Activated CD4-positive, alpha-beta T cell treated with anti-CD3 and anti-CD28 coated beads, Interleukin-2, Interleukin-6, amounts not matched to agents 100 ng/mL and 50 ng/mL, durations not matched to agents 16 hours and 8 hours (primary cell): ENCODE measurements at places on chromosomes 7 and 10.

DNA sequence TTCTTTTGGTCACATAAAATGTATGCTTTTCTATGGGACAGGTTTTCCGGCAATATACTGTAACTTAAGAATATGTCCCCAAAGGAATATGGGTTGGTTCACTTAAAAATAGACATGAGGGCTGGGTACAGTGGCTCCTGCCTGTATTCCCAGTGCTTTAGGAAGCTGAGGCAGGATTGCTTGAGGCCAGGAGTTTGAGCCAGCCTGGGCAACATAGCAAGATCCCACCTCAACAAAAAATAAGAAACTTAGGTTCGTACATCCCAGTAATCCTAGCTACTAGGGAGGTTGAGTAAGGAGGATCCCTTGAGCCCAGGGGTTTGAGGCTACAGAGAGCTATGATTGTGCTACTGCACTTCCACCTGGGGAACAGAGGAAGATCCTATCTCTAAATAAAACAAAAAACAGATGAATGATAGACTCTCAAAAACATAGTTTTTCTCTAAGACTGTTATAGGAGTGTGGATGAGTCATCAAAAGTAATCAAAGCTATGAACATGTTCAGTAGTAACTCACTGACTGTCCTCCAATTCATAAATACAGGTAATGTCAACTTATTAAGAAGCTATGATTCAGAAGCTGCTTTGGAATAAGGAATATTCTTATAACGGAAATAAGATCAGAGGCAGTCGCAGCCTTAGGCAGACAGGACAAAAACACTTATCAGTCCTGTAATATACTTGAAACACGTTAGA, 2.6 kb upstream of the SEC31B start:
- no peak for DNase-seq

DNA sequence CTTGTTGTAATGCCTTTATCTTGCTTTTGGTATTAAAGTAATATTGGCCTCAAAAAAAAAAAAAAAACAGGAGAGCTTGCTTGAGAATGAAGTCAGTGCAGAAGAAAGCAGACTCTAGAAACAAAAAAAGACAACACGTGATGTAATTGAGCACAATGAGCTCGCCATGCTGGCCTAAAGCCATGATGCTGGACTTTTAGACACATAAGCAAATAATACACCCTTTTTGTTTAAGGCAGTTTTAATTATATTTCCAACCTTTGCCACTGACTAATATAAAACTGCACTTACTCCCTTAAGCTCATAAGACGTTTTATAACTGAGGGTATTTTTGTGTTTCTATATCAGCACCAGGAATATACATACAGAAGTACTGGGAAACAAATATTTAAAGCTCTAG, 798.3 kb downstream of the KCNMA1 start:
- no peak for DNase-seq

- no peak for DNase-seq
These were observed 18.1 kb downstream of the NOC3L start for GRCh38 chr10:94344522-94345122.

GRCh38 chr7:79531116-79531515, 77.6 kb upstream of the MAGI2 start:
- DNase-seq, result no peak

GRCh38 chr7:135434047-135434446, 75.9 kb downstream of the CNOT4 start:
- DNase-seq, result no peak

GRCh38 chr7:80472491-80473200, 39.2 kb downstream of the GNAT3 start:
- DNase-seq, result no peak

- DNase-seq, result no peak
These were observed 259.1 kb upstream of the MINDY3 start for GRCh38 chr10:16119445-16119844.
